NCI-H69 (cell line): ENCODE measurements at places on chromosomes 2 and 18.

DNA sequence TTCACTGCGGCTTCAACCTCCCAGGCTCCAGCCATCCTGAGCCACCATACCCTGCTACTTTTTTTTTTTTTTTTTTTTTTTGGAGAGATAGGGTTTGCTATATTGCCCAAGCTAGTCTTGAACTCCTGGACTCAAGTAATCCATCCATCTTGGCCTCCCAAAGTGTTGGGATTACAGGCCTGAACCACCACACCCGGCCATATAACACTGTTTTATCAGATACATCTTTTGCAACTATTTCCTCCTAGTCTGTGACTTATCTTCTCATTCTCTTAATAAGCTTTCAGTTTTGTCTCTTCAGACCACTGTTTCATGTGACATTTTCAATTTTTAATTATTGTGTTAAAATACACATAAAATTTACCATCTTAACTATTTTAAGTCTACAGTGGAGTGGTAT lies 35.7 kb upstream of the FAM117B start:
- no peak for DNase-seq

GRCh38 chr2:31319406-31320175 lies 85.6 kb downstream of the EHD3 start:
- DNase-seq, result no peak

DNA sequence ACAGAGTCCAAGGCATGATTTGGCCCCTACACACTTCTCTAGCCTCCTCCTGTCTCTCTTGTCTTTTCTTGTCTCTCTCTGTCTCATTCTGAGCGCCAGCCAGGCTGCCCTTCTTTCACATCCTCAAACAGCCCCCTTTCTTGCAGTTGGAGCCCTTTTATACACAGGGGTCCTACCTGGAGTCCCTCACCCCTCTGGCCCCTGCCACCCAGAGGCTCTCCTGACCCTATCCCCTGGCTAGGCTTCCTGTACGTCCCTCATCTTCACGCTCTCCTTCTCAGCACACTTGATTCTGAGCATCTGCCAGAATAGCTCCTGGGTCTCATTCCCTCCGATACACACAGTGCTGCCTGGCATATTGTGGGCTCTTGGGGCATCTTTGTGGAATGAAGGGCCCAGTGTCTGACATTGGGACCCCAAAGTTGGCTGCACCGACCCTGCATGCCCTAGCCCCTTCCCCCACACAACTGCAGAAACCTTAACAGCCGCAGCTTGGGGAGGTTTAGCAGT lies 261.9 kb downstream of the DYSF start:
- no peak for DNase-seq

GRCh38 chr18:44876755-44877154 lies 196.1 kb downstream of the SETBP1 start:
- no peak for DNase-seq

DNA sequence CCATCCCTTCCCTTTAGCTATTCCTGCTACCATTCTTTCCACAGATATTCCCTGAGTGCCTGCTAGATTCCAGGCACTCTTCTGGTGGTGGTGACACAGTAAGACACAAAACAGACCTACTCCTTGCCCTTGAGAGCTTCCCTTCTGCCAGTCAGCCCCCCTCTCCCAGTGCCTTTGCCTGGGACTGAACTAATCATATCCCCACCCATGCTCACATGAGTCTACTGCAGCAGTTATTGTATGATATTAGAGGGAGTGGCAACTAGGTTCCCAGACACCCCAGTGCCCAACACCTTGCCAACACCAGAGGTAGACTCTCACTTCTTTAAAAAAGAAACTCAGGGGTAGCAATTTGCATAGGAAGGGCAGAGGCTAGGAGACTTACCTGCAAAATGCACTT lies 7.2 kb upstream of the LBH start:
- DNase-seq, result no peak

DNA sequence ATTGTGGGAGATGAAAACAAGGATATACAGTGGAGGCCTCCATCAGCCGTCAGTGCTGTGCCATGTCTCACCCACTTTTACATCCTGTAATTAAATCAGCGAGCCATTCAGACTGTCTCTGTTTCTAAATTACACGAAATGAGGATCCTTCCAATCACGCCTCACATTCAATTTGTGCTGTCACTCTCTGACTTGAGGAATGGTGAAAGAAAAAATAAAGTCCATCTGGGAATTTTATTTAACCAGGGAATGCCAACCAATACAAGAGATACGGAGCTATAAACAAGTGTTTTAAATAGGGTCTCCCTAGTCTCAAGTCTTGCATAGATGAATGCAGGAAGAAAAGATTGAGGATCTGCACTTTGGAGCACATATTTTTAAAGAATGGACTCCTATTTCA lies 72.8 kb downstream of the CMPK2 start:
- peak; percentile 9 for DNase-seq

GRCh38 chr2:81283081-81283480 lies 978.5 kb upstream of the LRRTM1 start:
- DNase-seq, result no peak

DNA sequence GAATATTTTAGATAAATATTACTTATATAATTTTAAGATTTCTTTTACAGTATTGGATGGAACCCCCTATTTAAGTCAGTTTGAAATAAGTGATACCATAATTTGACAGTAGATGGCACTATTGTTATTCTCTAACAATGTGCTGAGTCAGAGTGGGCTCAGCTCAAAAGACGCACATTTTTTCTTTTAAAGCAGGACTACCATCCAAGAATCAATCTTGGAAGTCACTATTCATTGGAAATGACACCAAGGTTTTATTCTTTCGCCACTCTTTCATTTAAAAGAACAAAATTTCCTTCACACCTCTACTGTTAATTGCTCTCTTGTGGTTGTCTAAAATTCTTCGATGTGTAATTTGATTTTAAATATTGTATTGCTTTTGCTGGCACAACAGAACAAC lies 32.6 kb upstream of the SPAG16 start:
- DNase-seq, result peak; percentile 68

GRCh38 chr2:239382384-239382880 lies 18.4 kb downstream of the HDAC4 start:
- DNase-seq, result no peak

DNA sequence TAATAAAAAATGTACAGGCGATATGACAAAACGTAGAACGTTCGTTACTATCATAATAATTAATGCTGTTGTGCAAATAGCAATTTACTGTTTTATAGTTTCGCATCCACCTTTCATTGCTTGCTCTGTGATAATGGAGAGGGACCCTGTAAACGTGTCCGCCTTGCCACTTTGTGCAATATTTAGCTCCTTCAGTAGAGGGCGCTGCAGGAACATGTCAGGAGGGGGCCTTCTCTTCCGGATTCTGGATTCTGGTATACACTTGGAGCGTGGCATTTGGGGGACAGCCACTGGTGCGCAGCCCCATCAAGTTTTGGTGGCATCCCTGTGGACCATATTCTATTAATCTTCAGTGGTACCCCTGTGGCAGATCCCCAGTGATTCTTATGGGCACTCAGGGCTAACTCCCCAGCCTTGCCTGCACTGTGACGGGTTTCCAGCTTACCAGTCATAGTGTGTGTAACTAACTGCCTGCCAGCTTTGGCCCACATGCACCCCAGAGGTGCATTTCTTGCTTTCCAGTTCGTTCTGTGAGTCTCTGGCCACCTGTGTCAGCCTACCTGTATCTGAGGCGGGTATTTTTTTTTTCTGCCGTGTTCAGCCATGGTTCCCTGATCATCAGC lies 140.3 kb downstream of the CYRIA start:
- peak; percentile 14 for DNase-seq

GRCh38 chr2:53475766-53476165 lies 291.8 kb upstream of the CHAC2 start:
- DNase-seq, result no peak

GRCh38 chr18:33022370-33022769 lies 249.5 kb upstream of the KLHL14 start:
- no peak for DNase-seq

DNA sequence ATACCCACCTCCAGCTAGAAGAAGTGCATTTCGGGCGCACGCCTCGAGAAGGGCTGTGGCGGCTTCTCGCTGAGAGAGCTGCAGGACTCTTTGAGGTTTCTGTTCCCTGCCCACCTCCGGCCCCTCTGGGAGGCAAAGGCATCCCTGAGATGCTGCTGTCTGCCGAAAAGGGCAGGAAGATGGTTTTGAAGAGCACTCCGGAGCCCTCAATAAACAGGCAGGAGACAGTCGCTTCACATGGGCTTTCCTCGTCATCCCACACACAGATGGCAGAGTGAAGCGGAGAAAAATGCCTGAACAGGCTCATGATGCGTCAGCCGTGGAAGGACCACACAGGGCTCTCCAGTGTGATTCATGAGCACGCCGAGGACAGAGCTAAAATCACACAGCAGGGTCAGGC lies 25.4 kb upstream of the GLI2 start:
- DNase-seq, result no peak

GRCh38 chr2:15672961-15673918 lies 81.6 kb downstream of the DDX1 start:
- no peak for DNase-seq

DNA sequence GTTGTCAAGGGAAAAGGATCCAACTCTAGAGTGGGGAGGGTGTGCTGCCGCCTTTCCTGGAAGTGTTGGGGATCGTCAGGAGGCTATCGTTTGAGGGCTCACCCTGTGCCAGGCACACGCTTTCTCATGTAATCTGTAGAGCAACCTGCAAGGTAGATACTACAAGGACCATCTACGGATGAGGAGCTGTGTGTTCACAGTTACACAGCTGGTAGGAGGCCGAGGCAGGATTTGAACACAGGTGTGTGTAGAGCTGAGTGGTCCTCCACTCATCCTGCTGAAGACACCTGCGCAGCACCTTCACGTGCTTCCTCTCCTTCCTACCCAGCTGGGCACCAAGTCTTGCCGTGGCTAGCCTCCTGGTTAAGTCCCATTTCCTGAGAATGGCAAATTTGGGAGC lies 68.3 kb downstream of the MARCO start:
- DNase-seq, result no peak

GRCh38 chr2:106703161-106703560 lies 182.8 kb downstream of the ST6GAL2 start:
- DNase-seq, result no peak

GRCh38 chr2:110869472-110870446 lies 137.4 kb downstream of the ACOXL start:
- peak; percentile 78 for DNase-seq

GRCh38 chr2:33069894-33070651 lies 123.3 kb downstream of the LTBP1 start:
- no peak for DNase-seq

DNA sequence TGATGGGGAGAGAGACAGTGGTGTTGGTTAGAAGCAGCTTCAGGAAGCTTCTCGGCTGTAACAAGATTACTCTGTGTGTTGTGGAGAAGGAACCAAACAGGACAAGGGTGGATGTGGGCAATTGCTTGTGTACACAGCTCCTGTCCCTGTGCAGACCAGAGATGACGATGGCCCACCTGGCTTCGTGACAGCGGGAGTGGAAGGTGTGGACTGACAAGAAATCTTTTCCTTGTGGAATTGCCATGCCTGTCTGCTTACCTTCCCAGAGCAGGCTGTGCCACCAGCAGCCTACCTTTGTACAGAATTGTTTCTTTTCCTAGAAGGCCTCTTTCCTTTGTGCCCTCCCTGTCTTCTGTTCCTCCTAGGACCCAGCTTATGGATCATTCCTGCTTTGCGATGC lies 93.8 kb downstream of the ITGB1BP1 start:
- DNase-seq, result no peak

DNA sequence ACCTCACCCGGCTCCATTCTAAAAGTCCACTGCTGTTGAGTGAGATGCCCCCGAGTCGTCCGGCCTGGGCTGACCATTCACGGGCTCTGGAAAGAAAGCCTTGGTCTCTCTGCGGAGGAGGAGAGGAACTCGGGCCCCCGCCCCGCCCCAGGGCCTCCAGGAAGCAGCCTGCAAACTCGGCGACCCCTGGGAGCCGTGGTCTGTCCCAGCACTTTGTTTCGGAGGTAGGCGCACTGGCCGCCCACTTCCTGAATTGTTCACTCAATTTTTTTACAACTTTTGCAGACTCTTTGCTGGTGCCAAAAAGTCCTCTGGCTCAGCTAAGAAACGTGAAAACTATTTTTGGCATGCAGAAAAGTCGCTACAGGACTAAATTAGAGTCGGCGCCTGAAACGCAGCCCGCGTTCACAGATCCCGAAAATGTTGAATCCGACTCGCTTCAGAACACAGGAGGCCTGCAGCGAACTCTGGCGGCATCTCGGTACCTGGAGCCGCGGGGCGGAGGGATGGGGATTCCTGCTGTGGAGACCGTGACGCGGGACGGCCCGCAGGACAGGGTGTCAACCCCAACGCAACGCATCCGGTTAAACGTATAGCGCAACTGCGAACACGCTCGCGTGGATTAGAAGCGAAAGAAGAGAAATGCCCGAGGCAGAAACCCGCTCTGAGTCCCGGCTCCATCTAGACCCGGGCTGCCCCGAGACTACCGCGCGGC lies 1.5 kb downstream of the PXDN start:
- no peak for DNase-seq

DNA sequence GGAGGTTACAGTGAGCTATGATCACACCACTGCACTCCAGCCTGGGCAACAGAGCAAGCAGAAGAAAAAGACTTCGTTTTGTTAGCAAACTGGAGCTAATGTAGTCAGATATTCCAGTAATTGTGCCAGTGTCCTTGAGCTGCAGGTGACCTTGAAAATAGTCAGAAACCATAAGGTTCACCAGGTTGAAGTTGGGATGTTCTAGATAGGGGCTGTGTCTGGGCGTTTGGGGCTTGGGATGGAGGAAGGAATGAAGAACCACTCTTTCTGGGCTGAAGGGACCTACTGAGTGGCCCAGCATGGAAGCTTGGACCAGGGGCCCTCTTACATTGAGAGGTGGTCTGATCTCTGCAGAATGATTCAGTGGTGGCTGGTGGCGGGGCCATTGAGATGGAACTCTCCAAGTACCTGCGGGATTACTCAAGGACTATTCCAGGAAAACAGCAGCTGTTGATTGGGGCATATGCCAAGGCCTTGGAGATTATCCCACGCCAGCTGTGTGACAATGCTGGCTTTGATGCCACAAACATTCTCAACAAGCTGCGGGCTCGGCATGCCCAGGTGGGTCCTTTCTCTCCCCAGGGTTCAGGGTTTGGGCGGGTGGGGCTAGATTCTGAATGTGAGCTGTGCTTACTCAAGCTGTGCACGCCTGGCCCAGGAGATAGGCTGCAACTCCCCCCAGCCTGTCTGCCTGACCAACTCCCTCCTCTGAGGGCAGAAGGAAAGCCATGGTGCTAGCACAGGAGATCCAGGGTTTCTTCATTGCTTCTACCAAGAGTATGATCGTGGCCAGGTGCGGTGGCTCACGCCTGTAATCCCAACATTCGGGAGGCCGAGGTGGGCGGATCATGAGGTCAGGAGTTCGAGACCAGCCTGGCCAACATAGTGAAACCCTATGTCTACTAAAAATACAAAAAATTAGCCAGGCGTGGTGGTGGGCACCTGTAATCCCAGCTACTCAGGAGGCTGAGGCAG lies 17.1 kb downstream of the CCT7 start:
- no peak for DNase-seq

DNA sequence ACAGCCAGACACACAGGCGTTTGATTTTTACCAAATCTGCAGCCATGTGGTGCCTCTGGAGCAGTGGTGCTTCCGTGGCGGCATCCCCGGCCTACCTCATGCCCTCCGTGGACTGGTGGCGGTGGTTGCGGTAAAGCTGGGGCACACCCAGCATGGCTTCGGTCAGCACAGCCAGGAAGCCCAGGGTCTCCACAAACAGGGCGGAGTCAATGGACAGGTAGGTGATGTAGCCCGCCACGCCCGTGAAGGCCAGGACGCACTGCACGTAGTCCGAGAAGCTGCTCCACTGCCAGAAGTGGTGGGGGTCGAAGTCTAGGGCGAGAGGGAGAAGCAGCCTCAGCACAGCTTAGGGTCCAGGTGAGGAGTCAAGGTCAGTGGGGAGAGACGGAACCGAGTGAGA lies 32.4 kb downstream of the SLC66A2 start:
- no peak for DNase-seq
